ENCODE measurements at places on chromosomes 12 and 14.

GRCh38 chr12:6942331-6942665, 1.3 kb upstream of the RNU7-1 start:
- DNase-seq, result no peak

GRCh38 chr14:40758076-40758475, 848.6 kb upstream of the LRFN5 start:
- no peak for DNase-seq

DNA sequence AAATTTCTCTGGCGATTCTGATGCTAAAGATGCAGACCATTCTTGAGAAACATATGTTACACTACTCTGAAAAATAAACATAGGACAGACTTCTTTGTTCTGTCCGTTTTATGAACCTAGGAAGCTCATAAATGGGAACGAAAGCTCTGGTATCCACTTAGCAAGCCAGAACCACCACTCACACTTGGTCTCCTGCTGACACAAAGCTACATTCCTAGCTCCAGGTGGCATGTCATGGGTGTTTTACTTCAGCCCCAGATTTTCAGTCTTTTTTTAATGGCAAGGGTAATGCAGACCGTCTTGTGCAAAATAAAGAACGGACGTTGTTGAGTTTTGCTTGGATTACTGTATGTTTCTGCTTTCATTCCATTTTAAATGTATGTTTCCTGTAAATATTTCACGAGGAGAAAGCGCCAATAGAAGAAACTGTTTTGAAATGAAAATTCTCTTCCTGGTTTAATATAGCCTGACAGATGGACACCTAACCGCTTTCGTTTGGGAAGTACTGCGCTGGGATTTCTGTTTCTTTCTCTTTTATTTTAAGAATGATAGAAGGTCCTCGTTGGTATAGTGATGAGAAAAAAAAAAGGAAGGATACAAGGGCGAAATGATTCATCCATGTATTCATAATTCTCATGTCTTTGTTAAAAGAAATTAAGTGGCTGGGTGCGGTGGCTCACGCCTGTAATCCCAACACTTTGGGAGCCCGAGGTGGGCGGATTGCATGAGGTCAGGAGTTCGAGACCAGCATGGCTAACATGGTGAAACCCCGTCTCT, 871 bp upstream of the COQ5 start:
- no peak for DNase-seq

- DNase-seq, result no peak
These were observed 50.0 kb upstream of the ATF7IP start for GRCh38 chr12:14315501-14315900.

- DNase-seq, result no peak
These were observed 15.5 kb upstream of the HDAC7 start for GRCh38 chr12:47835006-47835830.

DNA sequence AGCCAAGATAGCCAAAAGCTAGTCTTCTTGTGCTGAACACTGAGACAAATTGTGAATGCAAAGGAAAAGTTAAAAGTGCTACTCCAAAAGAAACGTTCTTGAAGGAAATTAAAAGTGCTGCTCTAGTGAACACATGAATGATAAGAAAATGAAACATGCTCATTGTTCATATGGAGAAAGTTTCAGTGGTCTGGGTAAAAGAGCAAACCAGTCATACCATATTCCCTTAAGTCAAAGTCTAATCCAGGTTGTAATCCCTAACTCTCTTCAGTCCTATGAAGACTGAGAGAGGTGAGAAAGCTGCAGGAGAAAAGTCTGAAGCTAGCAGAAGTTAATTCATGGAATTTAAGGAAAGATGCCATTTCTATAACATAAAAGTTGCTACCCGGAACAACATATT, 121.5 kb downstream of the MNAT1 start:
- DNase-seq, result no peak

GRCh38 chr12:57190037-57190436, 26.6 kb upstream of the NXPH4 start:
- DNase-seq, result no peak

- no peak for DNase-seq
These were observed 624 bp downstream of the RIN3 start for GRCh38 chr14:92513966-92514843.

GRCh38 chr12:105562199-105562971, 231.9 kb downstream of the C12orf75 start:
- peak; percentile 63 for DNase-seq

GRCh38 chr12:124201248-124201647, 93.6 kb upstream of the RFLNA start:
- no peak for DNase-seq

DNA sequence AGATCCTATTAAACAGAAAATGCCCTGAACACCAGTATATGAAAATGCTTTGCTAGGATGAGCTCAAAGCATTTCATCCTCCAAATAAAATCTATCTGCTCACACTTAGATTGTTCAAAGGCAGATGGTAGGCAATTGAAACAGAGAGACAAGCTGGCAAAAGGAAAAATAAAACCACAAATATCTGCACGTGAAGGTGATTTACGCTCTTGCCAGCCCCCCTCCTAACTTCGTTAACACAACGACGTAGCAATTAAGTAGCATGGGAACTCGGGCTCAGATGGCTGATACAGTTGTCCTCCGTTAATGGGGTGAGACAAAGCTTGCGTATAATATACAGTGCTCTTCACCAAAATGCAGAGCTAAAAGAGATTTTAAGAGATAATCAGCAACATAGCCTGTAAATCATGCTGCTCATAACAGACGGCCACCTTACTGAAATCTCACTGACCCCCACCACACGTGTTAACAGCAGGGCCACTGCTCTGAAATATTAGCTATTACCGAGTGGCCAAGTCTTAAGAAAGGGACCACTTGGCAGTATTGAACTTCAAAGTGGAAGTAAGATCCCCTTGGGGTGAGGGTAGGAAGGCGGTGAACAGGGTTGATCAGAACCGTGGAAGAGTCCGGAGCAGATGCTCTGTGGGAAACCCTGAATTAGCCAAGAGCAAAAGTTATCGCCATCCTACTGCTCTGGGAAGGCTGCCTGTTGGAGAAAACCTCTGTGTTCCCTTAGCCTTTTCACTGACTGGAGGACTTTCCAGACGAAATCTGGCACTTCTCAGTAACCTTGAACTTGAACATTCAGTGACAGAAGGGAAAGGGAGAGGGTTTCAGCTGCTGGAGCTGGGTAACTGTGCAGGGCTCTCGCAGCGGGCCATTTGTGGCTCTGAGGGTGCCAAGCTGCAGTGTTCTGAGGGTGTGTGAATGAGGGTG, 23.1 kb downstream of the ETV6 start:
- DNase-seq, result no peak

DNA sequence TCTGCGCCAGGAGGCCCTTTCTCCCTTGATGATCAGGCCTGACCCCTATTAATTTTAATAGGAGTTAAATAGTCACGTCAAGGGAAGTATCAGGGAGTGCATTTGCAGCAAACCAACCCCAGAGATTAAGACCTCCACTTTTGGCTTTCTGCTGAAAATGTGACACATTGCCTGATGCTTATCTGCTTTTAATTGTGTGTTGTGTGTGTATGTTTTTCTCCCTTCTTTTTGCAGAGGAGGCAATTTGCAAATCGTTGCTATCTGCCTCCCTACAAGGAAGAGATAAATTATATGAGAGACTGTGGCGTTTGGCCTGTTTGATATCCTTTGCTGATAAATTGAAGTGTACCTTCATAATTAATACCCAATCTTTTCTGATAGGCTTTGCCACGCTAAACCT, 822.9 kb downstream of the VRK1 start:
- no peak for DNase-seq

- DNase-seq, result no peak
These were observed 117.3 kb downstream of the CPNE8 start for GRCh38 chr12:38788106-38788505.
